ENCODE measurements at places on chromosomes 3 and 15.

- DNase-seq, result peak; percentile 30
Measured at GRCh38 chr3:30720586-30721313, 114.3 kb downstream of the TGFBR2 start.

DNA sequence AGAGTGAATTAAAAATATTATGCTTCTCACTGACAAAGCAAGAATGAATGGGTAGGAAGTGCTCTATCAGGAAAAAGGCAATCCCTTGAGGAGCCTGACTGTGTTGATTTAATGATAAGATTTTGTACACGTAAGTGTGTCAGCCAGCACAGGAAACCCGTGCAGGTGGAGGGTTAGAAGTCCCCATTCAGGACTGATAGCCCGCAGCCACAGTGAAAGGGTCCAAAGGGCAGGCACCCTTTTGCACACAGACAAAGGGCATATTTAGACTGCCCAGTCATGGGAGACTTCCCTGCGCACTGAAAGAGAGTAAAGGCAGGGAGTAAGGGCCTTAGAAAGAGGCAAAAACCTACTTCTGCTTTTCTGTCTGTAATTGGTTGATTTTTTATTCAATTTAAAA is 26.4 kb upstream of the SKIL start:
- no peak for DNase-seq

DNA sequence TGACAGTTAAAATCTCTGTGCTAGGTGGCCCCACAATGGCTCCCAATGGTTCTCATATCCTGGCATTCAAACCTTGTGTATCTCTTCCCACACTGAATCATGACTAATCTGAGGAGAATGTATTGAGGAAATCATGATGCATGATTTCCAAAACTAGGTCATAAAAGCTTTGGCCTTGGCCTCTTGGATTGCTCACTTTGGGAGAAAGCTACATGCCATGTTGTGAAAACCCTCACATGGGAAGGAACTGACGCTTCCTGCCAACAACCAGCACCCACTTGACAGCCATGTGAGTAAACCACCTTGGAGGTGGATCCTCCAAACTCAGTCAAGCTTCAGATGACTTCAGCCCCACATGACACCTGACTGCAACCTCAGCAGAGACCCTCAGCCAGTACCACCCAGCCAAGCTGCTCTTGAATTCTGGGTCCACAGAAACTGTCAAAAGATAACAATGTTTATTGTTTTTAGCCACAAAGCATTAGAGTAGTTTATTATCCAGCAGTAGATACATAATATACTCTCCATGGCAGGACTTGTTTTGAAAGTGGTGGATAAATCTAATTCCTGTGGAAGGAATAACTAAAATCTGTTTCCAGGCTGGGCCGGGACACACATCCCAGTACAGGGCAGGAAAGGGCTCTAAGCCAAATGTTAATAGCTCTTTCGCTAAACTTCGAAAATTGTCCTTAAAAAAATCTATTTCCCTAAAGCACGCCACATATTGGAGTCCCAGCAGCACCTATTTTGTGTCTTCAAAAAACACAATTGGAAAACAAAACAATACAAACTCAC is 1.0 kb upstream of the ZNF620 start:
- DNase-seq, result peak; percentile 82

DNA sequence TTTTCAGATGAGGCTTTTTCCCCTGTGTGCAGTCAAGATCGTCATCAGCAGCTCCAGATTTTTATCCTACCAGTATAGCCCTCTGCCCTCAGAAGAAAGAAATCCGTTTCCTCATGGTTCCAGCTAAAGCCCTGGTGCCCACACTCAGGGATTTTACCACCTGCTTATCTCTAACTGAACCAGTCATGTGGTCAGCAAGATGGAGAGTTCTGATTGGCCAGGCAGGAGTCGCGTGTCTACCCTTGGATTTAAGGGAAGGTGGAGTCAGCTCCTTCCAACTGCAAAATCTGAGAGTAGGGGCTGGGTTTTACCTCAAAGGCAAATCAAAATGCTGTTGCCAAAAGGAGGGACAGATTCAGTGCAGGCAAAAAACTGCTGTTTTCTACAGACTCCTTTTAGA is 135.3 kb downstream of the LRTM1 start:
- no peak for DNase-seq

DNA sequence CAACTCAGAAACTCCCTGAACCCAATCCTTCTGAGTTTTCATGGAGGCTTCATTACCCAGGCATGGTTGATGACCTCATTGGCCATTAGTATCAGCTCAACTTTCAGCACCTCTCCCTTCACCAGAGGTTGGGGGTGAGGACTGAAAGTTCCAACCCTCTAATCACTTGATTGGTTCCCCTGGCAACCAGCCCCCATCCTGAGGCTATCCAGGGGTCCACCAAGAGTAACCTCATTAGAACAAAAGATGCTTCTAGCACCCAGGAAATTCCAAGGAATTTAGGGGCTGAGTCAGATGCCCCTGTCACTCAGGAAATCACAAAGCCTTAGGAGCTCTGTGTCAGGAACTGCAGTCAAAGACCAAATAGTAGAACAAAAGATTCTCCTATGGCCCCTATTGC is 43.8 kb downstream of the ADAMTSL3 start:
- peak; percentile 44 for DNase-seq

- no peak for DNase-seq
Measured at GRCh38 chr3:112247900-112248299, 46.1 kb downstream of the SLC9C1 start.

- DNase-seq, result peak; percentile 20
Measured at GRCh38 chr3:77718311-77718710, 678.4 kb downstream of the ROBO2 start.

All from astrocyte of the hippocampus (primary cell).